Stimulated activated CD4-positive, alpha-beta T cell treated with anti-CD3 and anti-CD28 coated beads, Interleukin-15, amount 100 ng/mL, for 1 hour (primary cell): ENCODE measurements at places on chromosomes 13 and 19.

DNA sequence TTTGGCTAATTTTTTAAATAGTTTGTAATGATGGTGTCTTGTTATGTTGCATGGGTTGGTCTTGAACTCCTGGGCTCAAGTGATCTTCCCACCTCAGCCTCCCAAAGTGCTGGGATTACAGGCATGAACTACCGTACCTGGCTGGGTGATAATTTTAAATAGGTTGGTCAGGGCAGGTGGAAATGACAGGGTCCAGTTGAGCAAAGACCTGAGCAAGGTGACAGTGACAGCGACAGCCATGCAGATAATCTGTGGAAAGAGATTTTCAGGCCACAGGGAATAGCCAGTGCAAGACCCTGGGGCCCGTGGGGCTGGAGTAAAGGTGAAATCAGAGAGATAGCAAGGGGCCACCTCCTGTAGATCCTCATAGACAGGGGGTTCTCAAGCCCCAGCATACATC lies 3.5 kb downstream of the SPACA6 start:
- DNase-seq = no peak

- DNase-seq = no peak
Observed at GRCh38 chr13:110044551-110045111, 258.2 kb upstream of the IRS2 start.

DNA sequence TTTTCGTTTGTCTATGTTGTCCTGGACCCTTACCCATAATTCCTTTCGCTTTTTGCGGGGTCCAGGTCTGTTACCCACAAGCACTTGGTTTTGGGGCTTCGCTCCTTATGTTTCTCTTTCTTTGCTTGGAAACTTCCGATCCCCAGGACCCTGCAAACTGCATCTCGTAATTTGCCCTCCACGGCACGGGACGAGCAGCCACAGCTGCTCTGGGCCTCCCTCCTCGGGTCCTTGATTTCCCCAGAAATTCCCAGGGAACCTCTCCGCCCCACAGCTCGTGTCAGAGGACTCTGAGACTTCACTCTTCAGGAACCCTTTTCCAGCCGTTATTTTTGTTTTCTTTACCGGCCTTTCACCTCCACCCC lies 599 bp downstream of the SNRNP70 start:
- DNase-seq = no peak

- DNase-seq = no peak
Observed at GRCh38 chr13:85132986-85133385, 666.2 kb downstream of the SLITRK6 start.

- DNase-seq = no peak
Observed at GRCh38 chr19:35315883-35316282, 13.1 kb upstream of the CD22 start.

GRCh38 chr13:19818223-19818842 lies 35.6 kb upstream of the PSPC1 start:
- DNase-seq = no peak

DNA sequence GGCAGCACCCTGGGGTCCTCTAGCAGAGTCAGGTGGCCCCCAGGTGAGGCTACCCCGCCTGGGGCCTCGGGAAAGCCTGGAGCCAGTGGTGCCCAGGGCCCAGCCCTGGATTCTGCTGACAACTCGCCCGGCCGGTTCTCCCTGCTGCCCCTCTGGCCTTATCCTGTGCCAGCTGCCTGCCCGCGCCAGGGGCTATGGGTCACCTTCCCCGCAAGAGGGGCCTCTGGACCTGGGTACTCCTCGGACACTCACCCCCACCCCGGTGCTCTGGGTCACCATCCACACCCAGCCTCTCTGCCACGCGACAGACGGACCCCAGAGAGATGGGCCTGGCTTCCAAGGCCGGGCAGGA lies 24.0 kb downstream of the ZBTB7A start:
- DNase-seq = no peak

- DNase-seq = no peak
Observed at GRCh38 chr13:31462766-31463165, 263.0 kb downstream of the B3GLCT start.

DNA sequence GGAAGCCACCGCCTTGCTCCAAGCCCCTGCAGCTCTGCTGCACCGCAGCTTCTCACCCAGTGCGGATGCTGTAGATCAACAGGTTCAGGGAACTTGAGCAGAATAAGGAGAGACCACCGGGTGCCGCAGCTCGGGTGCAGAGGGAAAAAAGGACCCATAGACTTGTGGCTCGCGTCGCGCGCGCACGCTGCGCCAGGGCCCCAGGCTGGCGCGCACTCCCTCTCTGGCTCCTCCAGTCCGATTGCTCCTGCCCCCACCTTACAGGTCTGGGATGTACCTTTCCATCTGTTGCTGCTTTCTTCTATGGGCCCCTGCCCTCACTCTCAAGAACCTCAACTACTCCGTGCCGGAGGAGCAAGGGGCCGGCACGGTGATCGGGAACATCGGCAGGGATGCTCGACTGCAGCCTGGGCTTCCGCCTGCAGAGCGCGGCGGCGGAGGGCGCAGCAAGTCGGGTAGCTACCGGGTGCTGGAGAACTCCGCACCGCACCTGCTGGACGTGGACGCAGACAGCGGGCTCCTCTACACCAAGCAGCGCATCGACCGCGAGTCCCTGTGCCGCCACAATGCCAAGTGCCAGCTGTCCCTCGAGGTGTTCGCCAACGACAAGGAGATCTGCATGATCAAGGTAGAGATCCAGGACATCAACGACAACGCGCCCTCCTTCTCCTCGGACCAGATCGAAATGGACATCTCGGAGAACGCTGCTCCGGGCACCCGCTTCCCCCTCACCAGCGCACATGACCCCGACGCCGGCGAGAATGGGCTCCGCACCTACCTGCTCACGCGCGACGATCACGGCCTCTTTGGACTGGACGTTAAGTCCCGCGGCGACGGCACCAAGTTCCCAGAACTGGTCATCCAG lies 964 bp downstream of the PCDH17 start:
- no peak for DNase-seq

GRCh38 chr13:109485136-109485794 lies 301.1 kb downstream of the IRS2 start:
- DNase-seq = no peak

DNA sequence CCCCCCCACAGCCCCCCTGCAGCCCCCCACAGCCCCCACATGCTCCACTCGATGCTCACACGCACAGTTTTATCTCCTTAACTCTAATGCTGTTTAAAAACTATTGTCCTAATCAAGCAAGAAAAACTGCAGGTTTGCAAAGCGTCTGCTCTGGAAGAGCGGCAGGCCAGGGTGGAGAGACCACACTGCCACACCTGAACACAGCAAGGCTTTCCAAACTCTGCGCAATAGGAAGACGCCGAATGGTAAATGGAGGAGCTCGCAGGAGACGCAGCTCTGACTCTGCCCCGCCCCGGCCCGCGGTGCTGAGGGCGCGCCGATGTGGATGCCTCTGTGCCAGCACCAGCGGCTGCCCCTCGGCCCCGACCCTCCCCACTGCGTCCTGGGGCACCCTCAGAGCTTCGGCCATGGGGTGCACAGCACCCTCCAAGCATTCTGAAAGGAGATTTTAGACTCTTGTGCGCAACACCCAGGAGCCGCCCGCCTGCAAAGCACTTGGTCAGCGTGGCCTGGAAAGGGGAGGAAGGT lies 32.4 kb downstream of the RASA3 start:
- no peak for DNase-seq

DNA sequence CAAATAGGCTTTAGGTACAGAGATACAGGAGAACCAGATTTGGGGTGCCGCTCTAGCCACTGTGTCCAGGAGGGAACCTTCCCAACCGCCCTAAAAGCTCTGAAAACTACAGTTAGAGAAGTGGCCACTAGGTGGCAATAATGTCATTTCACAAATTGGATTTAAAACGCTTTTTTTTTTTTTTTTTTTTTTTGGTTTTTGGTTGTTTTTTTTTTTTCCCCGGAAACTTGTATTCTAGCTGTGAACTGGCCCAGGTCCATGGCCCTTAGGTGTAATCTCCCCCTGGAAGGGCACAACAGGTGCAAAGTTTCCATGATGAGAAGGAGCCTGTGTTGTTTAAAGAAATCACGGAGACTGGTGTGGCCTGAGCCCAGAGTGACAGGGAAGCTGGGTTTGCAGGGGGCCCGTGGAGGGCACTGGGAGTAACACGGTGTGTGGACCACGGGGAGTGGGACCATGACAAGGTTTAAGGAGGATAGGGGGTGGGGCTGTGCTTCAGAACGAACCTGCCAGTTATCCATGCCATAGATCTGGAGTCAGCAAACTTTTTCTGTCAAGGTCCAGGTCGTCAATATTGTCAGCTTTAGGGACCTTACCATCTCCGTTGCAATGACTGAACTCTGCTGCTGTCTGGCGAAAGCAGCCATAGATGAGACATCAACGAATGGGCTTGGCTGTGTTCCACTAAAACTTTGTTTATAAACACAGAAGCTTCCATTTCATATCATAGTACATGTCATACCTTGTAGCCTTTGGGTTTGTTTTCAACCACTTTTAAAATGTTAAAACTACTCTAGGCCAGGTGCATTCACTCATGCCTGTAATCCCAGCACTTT lies 10.1 kb downstream of the OR1I1 start:
- DNase-seq = no peak

DNA sequence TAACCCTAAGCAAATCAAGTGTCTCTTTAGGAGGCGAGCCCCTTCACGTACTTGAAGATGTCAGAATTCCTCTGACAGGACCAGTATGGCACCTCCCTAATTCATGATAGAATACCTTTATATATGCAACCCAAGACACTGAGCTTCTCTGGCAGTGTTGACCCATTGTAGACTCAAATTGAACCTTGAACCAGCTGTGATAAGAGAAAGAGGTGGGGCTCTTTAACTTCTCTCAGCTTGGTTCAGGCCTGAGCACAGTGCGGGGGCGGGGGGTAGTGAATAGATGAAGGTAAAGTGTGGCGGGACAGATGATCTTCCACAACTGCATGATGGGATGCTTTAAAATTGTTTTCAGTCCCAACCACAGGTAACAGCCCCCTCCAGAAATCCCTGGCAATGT lies 12.1 kb downstream of the MBNL2 start:
- DNase-seq = no peak

DNA sequence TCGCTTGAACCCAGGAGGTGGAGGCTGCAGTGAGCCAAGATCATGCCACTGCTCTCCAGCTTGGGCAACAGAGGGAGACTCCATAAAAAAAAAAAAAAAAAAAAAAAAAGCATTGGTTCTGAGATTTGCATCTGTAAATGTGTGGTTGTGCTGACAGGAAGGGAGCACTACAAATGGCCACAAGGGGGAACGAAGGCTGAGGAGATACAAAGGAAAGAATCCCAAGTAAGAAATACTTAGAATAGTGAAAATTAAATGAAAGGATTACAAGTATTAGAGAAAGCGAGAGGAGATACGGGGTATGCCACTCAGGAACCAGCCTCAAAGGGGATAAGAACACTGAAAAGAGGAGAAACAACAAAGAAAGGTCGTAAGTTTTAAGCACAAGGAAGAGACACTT lies 284.9 kb downstream of the KLF12 start:
- DNase-seq = no peak

DNA sequence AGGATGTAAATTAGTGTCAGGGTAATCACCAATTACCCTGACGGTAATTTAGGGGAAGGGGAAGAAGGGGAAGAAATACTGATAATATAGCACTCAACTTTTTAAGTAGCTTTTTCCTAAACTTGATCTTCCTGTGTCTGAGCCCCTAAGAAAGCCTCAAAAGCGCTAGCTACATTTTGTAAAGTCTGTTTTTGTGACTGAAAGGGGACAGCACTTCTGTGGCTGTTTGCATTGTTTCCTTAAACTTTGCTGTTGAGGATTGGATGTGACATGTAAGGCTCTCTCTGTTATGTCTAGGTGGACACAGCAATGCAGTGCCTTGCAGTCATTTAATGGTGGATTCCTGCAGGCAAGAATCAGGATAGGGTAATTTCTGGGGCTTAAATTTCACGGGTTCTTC lies 42.8 kb downstream of the SPATA13 start:
- no peak for DNase-seq

- DNase-seq = no peak
Observed at GRCh38 chr19:29843180-29844051, 31.6 kb downstream of the CCNE1 start.

DNA sequence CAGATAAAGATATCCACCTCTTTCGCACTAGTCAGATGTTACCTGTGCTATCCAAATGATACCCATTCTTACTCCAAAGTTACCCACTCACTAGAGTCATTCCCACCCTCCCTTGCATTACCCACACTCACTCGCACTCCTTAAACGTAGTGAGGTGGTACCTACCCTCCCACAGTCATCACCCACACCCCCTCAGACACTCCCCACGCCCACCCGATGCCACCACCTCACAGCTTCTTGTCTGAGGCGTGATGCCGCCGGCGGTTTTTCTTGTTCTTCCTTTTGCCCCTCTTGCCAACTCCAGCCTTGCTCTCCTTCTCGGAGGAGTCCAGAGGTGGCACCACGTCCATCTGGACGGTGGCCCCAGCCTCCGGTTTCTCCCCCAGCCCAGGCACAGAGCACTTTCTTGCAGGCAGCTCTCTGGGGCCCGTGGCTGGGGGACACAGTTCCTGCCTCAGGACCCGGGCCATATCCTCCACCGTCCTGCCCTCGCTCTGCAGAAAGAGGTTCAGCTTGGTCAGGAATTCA lies 1.2 kb downstream of the PNMA8C start:
- no peak for DNase-seq

DNA sequence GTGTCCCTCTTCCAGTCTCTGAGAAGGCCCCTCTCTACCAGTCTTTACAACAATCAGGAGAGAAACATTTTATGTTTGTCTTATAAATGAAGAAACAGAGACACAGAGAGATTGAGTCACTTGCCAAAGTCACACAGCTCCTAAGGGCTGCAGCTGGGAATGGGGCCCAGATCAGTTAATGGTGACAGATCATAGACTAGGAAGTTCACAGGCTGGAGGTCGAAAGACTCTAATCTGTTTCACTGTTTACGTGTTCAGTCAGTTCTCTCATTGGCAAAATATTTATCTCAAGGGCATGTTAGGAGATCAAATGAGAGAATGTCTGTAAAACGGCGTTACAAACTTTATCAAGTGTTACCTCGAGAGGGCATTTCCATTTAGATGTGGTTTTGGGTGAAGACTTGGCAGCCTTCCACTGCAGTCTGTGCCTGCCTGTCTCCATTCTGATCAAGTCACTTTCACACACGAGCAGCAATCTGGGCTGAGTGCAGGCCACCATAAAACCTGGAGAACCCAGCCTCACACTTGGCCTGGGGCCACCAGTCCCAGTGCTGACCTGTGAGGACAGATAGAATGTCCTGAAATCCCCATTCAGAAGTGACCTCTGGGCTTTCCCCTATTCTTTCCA lies 65.1 kb downstream of the SIAH3 start:
- no peak for DNase-seq

DNA sequence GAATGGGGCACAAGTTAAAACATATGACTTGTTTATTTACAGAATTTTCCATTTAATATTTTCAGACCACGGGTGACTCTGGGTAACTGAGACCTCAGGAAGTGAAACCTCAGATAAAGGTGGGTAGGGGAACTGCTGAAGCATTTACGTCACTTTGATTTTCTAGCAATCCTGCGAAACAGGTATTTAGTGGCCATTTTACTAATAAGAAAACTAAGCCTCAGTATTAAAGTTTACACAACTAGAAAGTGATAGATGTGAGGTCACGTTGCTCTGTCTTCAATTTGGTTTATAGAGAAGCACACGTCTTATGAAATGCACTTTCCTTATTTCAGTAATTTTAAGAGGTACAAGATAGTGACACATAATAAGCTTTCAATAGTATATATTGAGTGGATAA lies 402.8 kb downstream of the FGF9 start:
- no peak for DNase-seq

GRCh38 chr13:76330761-76331160 lies 555.4 kb downstream of the KCTD12 start:
- no peak for DNase-seq

- no peak for DNase-seq
Observed at GRCh38 chr19:33998739-33999345, 173.5 kb upstream of the LSM14A start.
